SW 1271 (cell line): ENCODE measurements at places on chromosomes 5 and 9.

GRCh38 chr5:78221964-78222451 lies 72.5 kb downstream of the AP3B1 start:
- DNase-seq: no peak

GRCh38 chr5:124819201-124819600 lies 72.8 kb upstream of the ZNF608 start:
- no peak for DNase-seq

DNA sequence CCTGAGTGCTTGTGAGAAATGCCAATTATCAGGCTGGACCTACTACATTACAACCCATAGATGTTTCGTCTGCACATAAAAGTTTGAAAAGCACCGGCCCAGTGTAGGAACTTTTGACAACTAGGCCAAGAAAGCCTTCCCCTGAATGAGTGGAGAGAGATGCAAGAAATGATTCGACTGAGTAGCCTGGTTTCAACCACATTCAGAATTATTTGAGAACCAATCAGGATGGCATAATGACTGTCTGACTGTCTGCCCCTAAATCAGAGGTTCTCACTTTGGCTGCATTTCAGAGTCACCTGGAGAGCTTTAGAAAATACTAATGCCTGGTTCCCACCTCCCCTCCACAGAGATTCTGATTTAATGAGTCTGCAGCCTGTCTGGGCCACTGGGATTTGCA lies 61.1 kb downstream of the FRMD3 start:
- DNase-seq: no peak

GRCh38 chr9:93869863-93870262 lies 85.3 kb downstream of the BARX1 start:
- no peak for DNase-seq

DNA sequence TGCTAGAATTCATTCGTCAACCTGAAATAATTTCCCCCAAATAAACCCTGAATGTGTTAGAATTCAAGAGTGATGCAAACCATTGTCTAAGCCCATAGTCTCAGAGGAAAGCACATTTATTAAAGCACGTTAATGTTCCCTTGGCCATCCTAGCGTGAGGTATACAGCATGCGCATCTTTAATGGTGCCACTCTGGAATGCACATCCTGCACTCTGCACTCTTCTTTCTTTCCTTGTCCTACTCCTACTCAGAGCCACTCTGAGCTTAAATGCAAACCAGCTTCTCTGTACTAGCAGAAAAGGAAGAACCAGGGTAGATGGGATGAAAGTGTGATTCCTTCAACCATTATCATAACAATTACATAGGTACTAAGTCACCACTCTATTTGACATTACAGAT lies 50.4 kb downstream of the ARL15 start:
- DNase-seq: no peak

GRCh38 chr9:73176450-73176875 lies 24.8 kb downstream of the ANXA1 start:
- peak; percentile 23 for DNase-seq

DNA sequence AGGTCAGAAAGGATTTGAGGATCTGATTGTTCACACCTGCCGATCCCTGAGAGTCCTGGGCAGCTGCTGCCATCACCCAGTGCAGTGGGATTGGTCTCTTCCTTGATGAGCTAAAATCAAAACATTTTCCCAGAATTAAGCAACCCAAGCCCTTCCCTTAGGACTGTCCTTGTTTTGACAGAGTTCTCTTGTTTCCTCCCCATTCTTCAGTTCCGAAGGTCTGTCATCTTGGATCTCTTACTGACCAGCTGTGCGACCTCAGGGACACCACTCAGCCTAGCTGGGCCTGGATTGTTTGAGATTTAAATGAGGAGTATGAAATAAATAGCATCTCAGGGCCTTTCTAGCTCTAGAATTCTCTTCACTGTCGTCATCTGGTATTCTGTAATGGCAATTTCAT lies 90.3 kb upstream of the IQGAP2 start:
- DNase-seq: no peak
